ENCODE measurements at places on chromosomes 6 and 20. TPM values are rescaled to one million over a fixed set of nuclear protein-coding genes. Genes with fewer than 3 reads are reported as not detected.

- no peak for DNase-seq
Measured at GRCh38 chr6:42525206-42525605, 38.6 kb upstream of the UBR2 start.

- DNase-seq = peak; percentile 51
Measured at GRCh38 chr6:41286544-41287346, at the start of gene TREM1. TSS of gene TREM1 (minus strand) at chr6:41286682. CDS start at chr6:41286655, 27 bp downstream.

DNA sequence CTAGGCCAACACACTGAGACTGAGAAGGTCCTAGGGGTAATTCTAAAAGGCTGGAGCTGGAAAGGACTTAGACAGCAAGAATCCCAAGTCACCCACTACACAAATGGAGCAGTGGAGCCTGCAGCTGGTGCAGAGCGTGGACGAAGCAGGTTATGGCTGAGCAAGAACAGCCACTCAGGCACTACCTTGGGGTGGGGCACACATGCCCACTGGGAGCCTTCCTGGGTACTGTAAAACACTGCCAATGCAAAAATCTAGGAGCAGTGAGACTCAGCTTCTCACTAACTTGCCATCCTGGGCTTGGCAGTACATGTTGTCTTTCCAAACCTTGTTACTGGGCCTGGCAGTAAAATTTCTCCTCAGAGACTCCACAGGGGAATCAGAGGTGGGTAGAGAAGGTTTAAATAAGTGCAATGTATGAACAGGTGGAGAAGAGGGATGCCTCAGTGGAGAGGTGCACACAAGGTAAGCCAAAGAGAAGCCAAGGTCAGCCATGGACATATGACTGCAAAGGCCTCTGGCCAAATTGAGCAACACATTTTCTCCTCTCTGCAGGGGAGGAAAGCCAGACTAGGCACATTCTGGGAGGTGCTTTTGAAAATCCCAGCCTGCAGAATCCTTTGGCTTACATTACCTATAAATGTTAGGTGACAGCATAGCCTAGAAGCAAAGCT is 105.6 kb downstream of the TNFRSF21 start:
- no peak for DNase-seq

Gene SMLR1
- total RNA-seq = not detected

Gene OPN5
- not detected for total RNA-seq

Gene POPDC3
- total RNA-seq = 25.8 TPM

Measured in IMR-90 (cell line).